ENCODE measurements at places on chromosomes 16 and 17. TPM values are rescaled to one million over a fixed set of nuclear protein-coding genes. Genes with fewer than 3 reads are reported as not detected.

GRCh38 chr16:324451-325334 is 27.8 kb downstream of the AXIN1 start:
- DNase-seq: no peak

DNA sequence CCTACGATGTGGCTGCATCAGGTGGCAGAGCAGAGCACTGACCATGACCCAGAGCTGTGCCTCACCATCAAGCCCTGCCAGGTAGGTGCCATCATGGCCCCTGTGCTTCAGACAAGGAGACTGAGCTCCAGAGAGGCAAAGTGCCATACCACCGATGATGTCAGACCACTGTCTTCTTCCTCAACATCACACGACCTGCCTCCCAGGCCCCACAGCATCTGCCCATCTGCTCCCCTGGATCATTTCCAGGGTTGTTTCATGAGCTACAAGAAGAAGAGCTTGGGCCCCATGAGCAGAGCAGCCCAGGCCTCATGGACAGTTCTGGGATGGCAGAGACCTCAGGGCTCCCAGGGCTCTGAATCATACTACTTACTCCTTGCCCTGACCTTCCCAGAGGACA is 9.9 kb downstream of the XYLT1 start:
- no peak for DNase-seq

DNA sequence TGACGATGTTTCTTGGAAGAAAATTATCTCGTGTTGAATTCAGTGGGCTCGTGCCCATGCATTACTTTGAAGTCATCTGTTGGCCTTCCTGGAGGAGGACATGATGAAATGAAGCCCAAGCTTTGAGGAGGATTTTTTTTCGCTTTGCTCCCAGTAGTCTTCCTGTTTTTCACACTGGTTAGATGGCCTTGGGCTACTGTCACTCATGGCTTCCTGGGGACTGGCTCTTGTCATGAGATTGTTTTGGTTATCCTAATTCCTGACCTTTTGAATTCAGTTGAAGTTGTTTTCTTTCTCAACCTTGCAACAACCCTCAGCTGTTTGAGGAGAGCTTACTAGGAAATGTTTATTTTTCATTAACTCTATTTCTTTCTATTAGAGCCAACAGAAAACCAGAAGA is 430.7 kb downstream of the HS3ST3B1 start:
- no peak for DNase-seq

- DNase-seq: no peak
Observed at GRCh38 chr16:72530434-72530833, 358.5 kb upstream of the PMFBP1 start.

GRCh38 chr16:8921347-8921984 is 39.3 kb downstream of the LITAFD start:
- no peak for DNase-seq

Gene CALB2
- not detected for total RNA-seq

Gene ADAMTS18
- 0.59 TPM for total RNA-seq

Measured in neural progenitor cell (in vitro differentiated cells).